ENCODE measurements at places on chromosomes 16 and 17.
A peak's percentile ranks its signal among the peaks of the same experiment; 100 is the strongest.

DNA sequence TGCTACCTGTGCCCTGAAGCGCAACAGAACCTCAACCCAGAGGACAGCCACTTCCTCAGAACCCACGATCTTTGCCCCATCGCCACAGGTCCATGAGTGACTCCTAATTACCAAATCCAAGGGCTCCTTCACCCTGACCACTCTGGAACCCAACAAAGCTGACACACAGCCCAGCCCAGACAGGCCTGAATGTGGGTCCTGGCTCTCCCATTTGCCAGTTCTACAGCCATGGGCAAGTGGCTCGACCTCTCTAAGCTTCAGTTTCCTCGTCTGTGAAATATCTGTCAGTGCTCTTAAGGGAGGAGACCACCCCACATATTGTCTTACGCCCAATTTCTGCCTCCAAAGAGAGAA, 18.0 kb upstream of the ENDOV start:
- no peak for DNase-seq

DNA sequence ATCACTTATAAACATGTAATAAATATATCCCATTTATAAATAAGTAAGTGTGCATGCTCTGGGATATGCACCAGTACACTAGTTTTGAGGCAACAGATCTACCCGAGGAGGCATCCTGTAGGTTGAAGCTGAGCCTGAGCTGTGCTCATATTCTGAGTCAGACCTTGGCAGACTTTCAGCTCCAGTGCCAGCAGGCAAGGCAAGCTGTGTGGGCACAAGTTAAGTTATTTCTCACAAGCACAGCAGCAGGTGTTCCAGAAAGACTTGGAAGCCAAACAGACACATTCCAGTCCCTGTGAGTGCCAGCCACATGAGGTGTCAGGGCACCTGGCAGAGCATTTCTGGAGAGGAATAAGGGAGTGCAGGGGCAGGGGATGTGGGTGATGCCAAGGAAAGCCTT, 1.3 kb upstream of the CLEC19A start:
- no peak for DNase-seq

- DNase-seq: no peak
Measured at GRCh38 chr17:13016881-13017654, 759 bp downstream of the ELAC2 start.

DNA sequence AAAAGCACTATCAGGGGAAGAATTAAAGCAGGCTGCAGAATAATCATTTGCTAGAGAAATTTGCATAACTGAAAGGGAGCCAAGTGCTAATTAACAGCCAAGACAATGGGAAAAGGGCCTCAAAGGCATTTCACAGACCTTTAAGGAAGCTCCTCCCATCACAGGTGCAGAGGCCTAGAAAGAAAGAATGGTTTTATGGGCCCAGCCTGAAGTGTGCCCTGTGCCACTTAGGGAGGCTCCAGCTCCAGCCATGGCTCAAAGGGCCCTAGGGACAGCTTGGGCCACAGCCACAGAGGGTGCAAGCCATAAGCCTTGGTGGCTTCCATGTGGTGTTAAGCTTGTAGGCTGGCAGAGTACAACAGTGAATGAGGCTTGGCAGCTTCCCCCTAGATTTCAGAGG, 50.1 kb downstream of the RNF112 start:
- DNase-seq: no peak

DNA sequence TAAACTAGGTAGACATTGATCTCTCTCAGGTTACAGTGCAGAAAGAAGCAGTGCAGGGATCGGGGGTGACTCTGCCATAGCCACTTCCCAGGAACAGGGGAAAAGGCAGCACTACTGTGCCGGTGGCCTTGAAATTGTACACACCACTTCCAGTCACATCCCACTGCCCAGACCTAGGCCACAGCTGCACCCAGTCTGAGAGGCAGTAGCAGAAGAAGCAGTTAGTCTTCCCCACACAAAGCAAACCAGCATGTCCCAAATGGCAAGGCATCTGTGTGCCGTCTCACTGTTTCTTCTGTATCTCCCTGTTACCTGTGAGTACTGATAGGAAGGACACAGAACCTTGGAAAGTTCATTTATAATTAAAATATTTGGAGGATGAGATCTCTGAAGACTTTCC, 47.0 kb downstream of the TMC6 start:
- DNase-seq: no peak

GRCh38 chr16:10971560-10971961, 27.2 kb downstream of the CLEC16A start:
- no peak for DNase-seq

GRCh38 chr17:21194703-21195102, 19.3 kb downstream of the TMEM11 start:
- DNase-seq: no peak

DNA sequence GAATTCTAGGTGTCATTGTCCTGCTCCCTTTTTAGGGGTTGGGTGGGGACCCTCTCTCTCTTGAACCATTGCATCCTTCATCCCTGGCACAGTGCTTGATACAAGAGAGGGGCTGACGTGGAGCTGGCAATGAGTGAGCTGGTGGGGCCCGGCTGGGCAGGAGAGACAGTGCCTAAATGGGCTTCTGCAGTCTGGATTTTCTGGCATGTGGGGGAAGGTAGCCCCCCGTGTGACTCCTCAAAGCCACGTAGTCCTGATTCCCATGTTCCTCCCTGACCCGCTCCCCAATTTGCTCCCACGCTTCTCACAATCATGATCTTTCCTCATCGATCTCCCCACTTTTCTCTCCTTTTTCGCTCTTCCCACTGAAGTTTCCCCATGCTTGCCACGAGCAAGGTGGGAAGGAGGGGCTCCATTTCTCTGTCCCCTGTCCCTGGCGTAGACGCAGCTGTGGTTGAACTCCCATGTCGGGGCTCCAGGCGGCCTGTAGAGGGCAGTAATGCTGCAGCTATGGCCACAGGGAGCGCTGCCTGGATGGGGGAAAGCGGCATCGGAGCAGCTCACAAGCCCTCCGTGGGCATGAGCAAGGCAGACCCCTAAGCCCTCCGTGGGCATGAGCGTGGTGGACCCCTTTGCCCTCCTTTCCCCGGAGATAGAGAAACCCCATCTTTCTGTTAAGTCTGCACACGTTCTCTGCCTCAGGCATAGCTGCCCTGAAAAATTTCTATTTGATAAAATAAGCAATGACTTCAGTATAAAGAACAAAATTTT, 47.5 kb downstream of the HAPSTR1 start:
- peak; percentile 64 for DNase-seq

DNA sequence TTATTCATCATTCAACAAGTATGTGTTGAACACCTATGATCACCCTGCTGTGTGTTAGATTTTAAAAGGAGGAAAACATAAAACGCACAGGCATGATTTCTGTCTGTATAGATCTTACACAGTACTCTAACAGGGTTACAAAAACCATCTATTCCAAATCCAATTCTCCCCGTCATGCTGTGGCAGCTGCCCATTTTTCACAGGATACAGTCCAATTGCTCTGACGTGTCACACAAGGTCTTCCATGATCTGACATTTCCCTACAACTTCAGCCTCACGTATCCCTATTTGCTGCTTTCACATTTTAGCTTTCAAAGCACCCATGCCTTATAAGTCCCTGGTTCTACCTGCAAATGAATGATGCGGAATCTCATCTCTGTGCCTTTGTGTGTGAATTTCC, 67.0 kb upstream of the CNTNAP4 start:
- no peak for DNase-seq

GRCh38 chr17:69581061-69581961, 166.8 kb downstream of the MAP2K6 start:
- no peak for DNase-seq

- no peak for DNase-seq
Measured at GRCh38 chr17:77266891-77267341, 126.1 kb downstream of the SEC14L1 start.

DNA sequence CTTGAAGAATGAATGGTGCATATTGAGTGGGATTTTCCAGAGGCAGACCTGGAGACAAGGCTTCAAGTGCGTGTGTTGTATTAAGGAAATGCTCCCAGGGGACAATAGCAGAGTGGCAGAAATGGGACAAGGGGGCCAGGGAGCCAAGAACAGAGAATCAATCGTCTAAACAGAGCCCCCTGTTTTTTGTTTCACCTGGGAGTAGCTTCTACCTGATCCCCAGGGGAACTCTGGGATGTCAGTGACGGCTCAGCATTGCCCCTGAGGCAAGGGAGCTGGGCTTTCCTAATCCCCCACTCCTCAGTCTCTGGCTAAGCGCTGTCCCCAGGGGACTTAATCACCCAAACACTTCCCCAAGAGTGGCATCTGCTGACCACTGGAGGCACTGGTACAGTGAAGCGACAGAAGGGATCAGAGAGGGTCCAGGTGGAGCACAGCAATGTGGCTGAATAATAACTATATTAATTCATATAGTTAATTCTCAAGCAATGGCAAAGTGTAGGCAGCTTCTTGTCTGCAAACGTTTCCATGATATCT, 35.7 kb upstream of the C16orf78 start:
- no peak for DNase-seq

GRCh38 chr16:48413272-48413671, 28.1 kb upstream of the SIAH1 start:
- no peak for DNase-seq
